CD4-positive, alpha-beta T cell (primary cell): ENCODE measurements at places on chromosomes 4 and X. TPM values are rescaled to one million over a fixed set of nuclear protein-coding genes. Genes with fewer than 3 reads are reported as not detected.

Gene DDX60
- 11.9 TPM for total RNA-seq

Gene MAP9
- 16.5 TPM for total RNA-seq

Gene BTK
- 0.42 TPM for total RNA-seq

Gene EPHA5
- not detected for total RNA-seq

Gene SPIN3
- 8.8 TPM for total RNA-seq

Gene MXRA5
- not detected for total RNA-seq

Gene APLN
- not detected for total RNA-seq

Gene CSAG2
- not detected for total RNA-seq

Gene HSD17B10
- total RNA-seq: 28.6 TPM

Gene TENM3
- total RNA-seq: not detected

Gene RPS6KA6
- not detected for total RNA-seq

Gene TMEM150C
- not detected for total RNA-seq

Gene PPP2R2C
- total RNA-seq: not detected

Gene DRP2
- total RNA-seq: not detected

Gene DCAF12L2
- total RNA-seq: not detected

Gene ASB11
- total RNA-seq: not detected

Gene RHOXF2B
- total RNA-seq: not detected

Gene NDUFA1
- 46.2 TPM for total RNA-seq

Gene RTL9
- not detected for total RNA-seq

Gene CLGN
- not detected for total RNA-seq

Gene TMSB15C
- total RNA-seq: 3.7 TPM

Gene MAGEA10
- total RNA-seq: not detected

Gene PRSS48
- total RNA-seq: not detected

Gene PLP1
- not detected for total RNA-seq

Gene SPATA4
- not detected for total RNA-seq

Gene DUSP9
- not detected for total RNA-seq

Gene EREG
- 0.58 TPM for total RNA-seq

Gene XAGE1A
- total RNA-seq: not detected

Gene DMRTC1B
- total RNA-seq: 2.0 TPM

Gene HSFX3
- not detected for total RNA-seq

Gene FRG2
- total RNA-seq: not detected

Gene MAGED2
- 146 TPM for total RNA-seq

Gene MAGED4
- total RNA-seq: 0.28 TPM

Gene BEND4
- total RNA-seq: 0.06 TPM

Gene AWAT1
- total RNA-seq: not detected
